ENCODE measurements at places on chromosomes 5 and 9. TPM values are rescaled to one million over a fixed set of nuclear protein-coding genes. Genes with fewer than 3 reads are reported as not detected.

SLC4A9 gene
- total RNA-seq, result 0.41 TPM

HTR1A gene
- total RNA-seq, result not detected

FAM153A gene
- 87.3 TPM for total RNA-seq

TRPM3 gene
- 0.02 TPM for total RNA-seq

PTPN3 gene
- total RNA-seq, result 0.80 TPM

TMEFF1 gene
- 0.89 TPM for total RNA-seq

ITGA2 gene
- 0.77 TPM for total RNA-seq

CYLC2 gene
- total RNA-seq, result not detected

MLANA gene
- not detected for total RNA-seq

TEX48 gene
- not detected for total RNA-seq

CACNA1B gene
- 0.07 TPM for total RNA-seq

PCDHGA5 gene
- not detected for total RNA-seq

GABBR2 gene
- not detected for total RNA-seq

PFN3 gene
- not detected for total RNA-seq

C1QTNF3 gene
- 2.7 TPM for total RNA-seq

ZBTB43 gene
- 19.5 TPM for total RNA-seq

WHRN gene
- 4.7 TPM for total RNA-seq

MUSK gene
- total RNA-seq, result not detected

HMCN2 gene
- not detected for total RNA-seq

PIP5K1B gene
- total RNA-seq, result 0.55 TPM

FBXL7 gene
- total RNA-seq, result not detected

PCDHGB2 gene
- 0.20 TPM for total RNA-seq

NRARP gene
- total RNA-seq, result 0.61 TPM

GABRA1 gene
- total RNA-seq, result not detected

WDR38 gene
- not detected for total RNA-seq

NR5A1 gene
- not detected for total RNA-seq

All from activated naive CD4-positive, alpha-beta T cell treated with anti-CD3 and anti-CD28 coated beads, Interleukin-2, amount 50 U/mL, for 72 hours (primary cell).